Omental fat pad (tissue), 4 donors: ENCODE measurements at places on chromosomes 1 and 21.

DNA sequence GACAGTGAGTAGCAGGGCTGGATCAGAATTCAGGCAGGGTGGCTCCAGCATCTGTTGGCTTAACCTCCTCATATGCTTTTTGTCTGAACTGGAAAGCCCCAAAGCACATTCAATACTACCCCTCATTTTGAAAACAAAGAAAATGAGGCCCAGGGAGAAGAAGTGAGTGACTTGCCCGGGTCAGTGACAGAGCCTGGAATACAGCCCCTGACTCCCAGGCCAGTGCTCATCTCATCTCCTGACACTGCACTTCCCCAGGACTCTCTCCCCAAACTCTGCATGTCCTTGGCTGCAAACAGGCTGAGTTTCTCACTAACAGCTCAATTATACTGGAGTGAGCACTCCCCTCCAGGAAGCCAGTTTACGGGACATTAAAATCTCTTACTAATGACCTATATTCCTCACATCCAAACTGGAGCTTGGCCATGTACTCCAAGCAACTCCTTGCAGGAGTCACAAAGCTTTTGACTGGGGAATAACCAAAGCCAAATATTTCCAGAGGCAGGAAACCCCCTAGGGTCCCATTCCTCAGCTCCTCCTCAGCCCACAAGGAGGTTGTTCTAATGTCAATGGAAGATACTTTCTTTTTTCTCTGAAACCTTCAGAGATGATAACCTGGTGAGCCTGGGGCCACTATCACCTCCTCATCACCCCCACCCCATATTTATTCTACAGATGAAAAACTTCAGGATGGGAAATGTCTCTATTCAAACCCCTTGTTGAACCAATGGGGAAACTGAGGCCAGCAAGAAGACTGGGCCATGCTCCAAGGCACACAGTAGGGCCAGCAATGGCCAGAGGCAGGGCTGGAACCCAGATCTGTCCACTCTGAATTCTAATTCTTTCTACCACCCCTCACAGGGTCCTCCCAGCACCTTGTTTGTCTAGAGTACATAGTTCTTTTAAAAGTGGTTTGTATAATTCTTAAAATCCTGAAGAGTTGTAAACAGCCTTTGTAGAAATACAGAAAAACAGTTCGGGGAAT lies 127.0 kb downstream of the PLPP3 start:
- DNase-seq, result no peak

GRCh38 chr1:11134898-11135266 lies 35.2 kb upstream of the EXOSC10 start:
- no peak for DNase-seq

GRCh38 chr1:154014154-154014907 lies 23.8 kb downstream of the RPS27 start:
- no peak for DNase-seq

- no peak for DNase-seq
Observed at GRCh38 chr21:28805885-28806284, 186.8 kb downstream of the LTN1 start.

DNA sequence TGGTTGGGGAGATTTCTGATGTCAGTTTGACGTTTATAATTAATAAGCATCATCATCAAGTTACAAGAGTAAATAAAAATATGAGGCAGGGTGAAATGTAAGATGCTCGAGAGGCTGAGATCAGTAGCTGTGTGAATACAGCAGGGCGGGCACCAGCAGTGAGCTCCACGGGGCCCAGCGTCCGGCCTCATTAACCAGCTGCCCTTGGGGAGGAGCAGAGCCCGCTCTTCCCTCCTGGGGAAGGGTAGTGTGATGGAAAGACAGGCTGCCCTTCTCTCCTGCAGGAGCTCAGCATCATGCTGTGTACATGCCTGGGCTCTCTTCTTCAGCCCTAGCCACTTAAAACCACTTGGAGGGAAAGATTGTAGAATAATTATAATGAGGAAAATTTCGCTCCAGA lies 23.4 kb downstream of the PDE9A start:
- DNase-seq, result no peak

DNA sequence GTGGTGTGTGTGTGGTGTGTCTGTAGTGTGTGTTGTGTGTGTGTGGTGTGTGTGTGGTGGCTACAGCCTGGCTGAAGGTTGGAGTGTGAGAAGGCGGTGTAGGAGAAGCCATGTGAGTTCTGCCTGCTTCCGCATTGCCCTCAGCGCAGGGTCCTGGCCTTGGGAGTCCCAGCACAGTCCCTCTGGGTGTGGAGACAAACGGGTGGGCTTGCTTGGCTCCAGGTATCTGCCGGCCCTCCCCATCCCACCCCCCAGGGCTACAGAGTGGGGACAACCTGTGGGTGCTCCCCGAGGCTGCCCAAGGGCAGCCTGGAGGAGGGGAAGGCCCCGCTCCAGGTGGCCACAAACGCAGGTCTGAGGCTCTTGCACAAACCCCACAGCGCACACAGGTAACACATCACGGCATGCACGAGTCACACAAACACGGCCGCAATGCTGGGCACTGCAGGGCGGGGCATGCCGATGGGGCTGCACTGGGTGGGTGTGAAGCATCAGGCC lies 31.7 kb upstream of the ADARB1 start:
- no peak for DNase-seq

- DNase-seq, result no peak
Observed at GRCh38 chr1:168643152-168643551, 66.7 kb downstream of the XCL1 start.

GRCh38 chr1:43586136-43586731 lies 55.6 kb downstream of the PTPRF start:
- no peak for DNase-seq

DNA sequence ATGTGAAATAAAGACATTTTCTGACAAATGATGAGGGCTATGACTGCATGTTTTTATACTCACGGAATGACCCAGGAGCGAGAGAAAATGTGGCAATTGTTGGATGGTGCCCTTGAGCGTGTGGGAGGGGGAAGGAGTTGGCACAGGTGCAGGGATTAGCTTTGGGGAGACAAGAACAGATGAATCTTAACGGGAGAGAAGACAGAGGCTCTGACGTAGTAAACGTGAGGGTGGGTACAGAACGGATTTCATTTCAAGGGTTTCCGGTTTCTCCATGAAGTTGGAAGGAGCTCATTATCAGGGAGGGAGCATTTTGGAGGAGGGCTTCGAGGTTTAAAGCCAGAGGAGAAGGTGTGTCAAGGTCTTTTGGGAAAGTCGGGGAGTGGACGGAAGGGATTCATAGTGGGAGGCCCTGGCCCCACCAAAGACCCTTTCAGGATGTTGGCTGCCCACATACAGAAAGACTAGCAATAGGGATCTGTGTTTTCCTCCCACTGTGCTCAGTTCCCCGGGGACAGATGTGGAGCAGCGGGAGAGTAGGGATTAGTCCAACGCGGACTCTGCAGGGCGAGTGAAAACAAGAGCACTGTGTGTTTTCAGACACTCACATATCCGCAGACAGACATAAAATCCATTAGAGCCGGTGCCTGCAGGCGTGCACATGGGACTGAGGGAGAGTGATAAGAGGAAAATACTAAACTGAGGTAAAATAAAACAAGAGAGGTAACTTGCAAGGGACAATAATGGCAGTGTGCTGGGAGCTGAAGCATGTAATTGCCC lies 584.1 kb downstream of the AJAP1 start:
- no peak for DNase-seq

DNA sequence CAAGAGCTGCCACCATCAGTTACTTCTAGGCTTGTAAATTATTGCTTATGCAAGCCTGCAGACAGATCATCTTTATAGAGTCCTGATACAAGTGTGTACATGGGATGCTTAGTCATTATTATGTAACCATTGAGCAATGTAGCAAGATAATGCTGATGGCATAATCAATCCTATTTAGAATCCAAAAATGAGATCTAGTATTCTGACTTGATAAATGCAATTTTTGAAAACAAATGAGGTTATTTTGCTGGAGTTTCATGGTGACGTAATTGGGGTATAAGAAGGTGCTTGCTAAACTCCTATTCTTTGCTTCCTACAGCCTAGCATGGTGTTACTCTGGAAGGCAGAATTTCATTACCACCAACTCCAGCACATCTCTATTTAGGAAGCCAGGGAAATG lies 801.7 kb upstream of the PRMT6 start:
- no peak for DNase-seq

DNA sequence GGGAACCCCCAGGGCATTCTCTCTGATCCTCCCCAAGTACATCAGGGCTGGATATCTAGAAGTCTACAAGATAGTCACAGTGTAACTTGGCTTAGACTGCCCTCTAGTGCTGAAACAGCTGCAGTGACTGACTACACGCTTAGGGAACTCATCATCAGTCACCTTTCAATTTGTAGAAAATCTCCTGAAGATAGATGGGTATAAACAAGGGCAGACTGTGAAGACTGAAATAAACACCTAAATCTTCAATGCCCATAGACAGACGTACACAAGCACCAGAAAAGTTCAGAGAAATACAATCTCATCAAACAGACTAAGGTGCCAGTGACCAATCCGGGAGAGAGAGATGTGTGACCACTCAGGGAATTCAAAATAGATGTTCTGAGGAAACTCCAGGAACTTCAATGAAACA lies 46.6 kb downstream of the PACC1 start:
- DNase-seq, result no peak

- DNase-seq, result no peak
Observed at GRCh38 chr1:200042552-200043335, 15.2 kb downstream of the NR5A2 start.

DNA sequence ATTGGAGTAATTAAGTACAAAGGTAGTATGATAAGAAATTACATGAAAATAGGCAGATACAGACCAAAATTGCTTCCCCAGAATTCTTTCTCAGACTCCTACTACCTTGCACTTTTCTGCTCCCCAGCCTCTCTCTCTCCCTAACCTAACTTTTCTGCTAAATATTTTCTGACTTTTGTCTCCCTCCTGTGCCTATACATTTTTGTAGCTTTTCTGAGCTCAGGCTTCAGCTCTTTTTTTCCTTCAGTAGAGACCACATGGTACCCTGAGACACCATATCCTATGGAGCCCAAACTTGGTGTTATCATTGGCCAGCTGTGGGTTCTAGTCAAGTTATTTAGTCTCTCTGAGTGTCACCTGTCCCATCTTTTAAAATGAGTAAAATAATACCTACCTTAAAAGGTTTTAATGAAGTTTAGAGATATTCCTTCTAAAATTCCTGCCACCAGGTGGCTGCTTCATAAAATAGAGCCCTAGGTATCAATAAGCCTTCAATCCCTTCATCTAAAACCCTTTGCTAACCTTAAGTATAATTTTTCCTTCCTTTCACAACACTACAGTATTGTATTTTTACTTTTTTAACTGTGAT lies 237.6 kb upstream of the DUSP10 start:
- no peak for DNase-seq

- no peak for DNase-seq
Observed at GRCh38 chr1:239833723-239834122, 258.0 kb upstream of the FMN2 start.

DNA sequence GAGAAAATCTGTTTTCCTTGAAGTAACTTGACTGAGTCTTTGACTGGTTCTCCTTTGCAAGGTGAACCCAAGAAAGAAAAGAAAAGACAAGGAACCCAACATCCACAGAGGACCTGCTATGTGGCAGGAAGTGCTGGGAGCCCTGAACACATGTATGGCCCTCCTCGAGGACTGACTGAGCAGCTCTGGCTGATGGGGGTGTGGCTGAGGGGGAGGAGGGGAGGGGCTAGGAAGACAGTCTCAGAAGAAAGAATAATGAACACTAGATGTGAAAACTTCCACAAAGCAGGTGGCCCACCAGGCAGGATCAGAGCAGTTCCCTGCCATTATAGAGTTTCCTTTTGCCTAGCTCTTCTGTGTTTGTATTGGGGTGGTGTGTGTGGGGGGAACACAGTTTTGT lies 26.1 kb downstream of the NENF start:
- no peak for DNase-seq

GRCh38 chr1:192506741-192507155 lies 68.8 kb upstream of the RGS1 start:
- DNase-seq, result no peak

GRCh38 chr1:54403808-54404261 lies 2.4 kb downstream of the SSBP3 start:
- DNase-seq, result no peak

GRCh38 chr1:204723131-204723787 lies 37.7 kb upstream of the LRRN2 start:
- DNase-seq, result no peak

GRCh38 chr1:21378705-21379494 lies 61.0 kb upstream of the NBPF3 start:
- no peak for DNase-seq

DNA sequence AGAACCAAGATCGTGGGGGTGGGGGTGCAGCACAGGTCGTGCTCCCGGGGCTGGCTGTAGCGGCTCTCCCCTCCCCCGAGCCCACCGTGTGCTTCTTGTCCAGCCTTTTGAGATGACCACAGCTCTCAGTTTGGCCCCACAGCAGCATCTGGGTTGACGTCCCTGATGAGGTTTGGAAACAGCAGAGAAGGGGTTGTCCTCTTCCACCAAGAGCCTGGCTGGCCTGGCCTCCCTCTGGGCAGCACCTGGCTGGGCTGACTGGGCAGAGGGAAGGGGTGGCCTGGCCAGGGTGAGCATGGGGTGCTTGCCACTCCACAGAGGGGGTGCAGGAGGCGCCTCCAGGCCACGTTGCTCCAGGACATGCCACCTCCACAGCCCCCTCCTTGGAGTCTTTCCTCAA lies 61.5 kb downstream of the SKI start:
- no peak for DNase-seq

DNA sequence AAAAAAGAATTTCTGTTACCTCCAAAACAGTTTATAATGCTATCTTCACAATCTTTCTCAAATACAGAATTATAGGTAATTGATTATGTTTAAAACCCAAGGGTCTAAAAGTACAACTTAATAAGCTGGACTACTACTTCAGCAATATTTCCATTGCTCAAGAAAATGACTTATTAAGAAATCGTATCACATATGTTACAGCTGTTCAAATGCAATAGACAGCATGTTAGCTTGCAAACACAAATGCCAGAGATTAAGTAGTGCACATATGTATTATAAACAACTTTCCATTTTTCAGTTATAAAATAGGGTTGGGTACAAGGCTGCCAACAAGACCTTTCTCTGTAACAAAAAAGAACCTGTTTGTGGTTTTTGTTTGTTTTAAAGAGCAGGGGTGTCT lies 211.0 kb upstream of the DMRTA2 start:
- DNase-seq, result no peak

DNA sequence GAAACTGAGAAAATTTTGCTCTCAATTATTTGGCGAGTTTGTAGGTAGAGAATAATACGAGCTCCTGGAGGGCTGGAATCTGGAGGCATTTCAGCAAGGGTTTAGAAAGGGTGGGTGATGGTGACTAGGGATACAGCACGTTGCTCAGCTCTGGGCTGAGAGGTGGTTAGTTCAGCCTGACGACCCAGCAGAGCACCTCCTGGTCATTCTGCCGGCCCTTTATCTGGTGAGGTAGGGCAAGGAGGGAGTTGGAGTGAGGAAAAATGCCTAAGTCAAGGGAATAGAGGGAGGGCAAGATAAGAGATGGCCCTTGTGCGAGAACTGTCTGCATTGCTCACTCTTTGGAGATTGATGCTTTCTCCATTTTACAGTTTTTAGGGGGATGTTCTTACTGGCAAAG lies 19.1 kb downstream of the GALNT2 start:
- DNase-seq, result no peak
